ENCODE measurements at places on chromosomes 3 and 15.

- DNase-seq: no peak
These were observed 266.1 kb downstream of the CGGBP1 start for GRCh38 chr3:87792534-87793336.

DNA sequence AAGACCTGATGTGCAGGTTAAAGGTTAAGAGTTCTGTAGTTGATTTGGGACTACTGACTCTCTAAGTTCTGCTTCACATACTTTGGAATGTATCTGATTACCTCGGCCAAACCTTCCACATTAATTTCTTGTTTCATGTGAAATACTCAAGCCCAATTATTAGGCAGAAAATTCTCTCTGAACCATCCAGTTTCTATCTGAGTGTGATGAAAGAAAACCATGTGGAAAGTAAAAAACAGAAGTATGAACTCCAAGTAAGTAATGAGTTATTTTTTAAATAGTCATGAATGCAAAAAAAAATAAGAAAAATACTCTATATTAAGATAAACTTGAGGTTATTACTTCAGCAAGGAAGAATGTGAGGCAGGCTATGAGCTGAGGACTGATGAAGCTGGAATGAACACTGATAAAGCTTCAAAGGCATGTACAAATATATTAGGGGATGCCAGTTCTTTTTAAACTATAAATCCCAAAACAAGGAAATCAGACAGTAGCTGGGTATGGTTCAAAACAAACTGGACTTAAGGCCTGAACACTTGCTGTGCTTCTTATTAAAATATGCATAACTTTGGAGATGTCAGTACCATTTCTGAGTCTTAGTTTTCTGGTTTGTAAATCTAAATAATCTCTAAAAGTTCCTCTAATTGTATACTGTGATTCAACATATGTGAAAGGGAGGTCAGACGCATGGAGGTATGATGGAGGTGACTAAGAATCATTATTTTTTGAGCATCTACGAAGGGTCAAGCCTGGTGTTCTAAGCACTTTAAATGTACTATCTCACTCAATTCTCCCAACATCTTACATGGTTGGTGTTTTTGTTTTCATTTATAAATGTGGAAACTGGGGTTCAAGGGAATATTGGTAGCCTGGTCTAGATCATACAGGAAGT, 59.6 kb downstream of the COL6A6 start:
- peak; percentile 72 for DNase-seq

DNA sequence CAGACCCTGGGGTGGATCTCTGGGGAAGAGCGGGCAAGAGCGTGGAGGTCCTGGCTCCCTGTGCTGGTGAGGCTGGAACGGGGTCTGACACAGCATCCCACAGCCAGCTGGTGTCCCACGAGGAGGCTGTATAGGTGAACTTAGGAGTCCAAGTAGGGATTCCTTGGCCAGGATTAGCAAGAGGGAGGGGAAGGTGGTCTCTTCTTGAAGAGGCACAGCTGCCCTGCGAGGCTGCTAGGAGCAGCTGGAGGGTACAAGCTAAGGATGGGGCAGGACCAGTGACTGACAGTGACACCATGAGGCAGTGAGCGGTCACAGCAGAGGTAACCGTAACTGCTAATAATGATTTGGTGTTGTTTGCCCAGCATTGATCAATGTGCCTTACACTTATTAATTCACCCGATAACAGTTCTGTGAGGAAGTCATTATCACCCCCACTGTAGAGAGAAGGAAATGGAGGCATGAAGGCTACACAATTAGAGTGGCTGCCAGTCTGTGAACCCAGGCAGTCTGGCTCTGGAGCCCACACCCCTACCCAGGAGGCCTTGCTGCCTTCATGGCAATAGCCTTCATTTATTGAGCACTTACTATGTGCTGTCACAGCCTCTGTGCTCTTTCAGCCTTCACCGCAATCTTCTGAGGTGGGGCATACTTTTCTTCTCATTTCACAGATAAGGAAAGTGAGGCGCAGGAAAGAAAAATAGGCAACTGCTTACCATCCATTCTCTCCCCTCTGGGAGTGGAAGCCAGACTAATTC, 59.4 kb downstream of the TMEM44 start:
- DNase-seq: peak; percentile 64

- no peak for DNase-seq
These were observed 26.4 kb upstream of the HERC1 start for GRCh38 chr15:63860155-63860554.

DNA sequence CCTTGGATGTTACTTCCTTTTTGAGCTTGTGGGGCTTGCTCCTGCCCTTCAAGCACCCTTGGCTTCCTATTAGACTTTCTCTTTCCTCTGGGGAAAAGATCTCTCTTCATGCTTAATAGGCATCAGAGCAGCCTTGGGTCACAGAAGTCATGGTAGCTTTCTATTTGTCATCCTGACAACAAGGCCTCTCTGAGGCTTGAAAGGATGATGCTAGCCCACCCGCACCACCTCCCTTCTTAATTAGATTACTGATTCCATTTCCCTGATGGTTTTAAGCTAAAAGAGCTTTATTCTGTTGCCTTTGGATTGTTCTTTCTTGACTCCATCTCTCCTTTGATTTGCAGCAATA, 435.5 kb upstream of the TPM1 start:
- DNase-seq: no peak

GRCh38 chr3:196537319-196537984, 22.3 kb upstream of the SMCO1 start:
- DNase-seq: no peak

DNA sequence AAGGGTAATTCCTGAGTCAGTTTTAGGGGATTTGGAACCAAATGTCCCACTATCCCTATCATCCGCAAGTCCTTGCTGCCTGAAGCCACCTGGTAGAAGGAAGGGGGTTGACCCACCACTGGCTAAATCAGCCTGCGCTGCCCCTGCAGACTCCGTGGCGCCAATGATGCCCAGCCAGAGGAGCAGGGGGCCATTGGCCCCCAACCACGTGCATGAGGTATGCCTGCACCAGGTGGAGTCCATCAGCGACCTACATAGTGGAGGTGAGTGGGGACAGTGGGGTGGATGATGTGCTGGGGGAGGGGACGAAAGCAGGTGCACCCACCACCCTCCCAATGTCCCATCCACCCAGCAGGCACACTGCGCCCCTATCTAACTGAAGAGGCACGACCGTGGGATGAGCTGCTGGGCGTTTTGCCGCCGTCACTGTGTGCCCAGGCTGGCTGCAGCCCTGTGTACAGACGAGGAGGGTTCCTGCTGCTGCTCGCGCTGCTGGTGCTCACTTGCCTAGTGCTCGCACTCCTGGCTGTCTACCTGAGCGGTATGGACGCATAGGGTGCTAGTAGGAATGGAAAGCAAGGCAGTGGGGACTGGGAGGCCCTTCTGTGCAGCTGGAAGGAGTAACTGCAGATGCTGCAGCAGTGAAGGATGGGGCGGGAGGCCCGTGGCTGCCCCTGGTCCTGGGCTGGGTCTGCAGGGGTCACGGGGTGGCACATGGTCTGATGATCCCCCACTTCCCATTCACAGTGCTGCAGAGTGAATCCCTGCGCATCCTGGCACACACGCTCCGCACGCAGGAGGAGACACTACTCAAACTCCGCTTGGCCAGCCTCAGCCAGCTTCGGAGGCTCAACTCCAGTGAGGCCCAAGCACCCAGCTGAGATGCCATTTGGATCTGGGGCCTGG, 5.7 kb downstream of the IFRD2 start:
- DNase-seq: no peak

Data from fibroblast of skin of abdomen (primary cell).